ENCODE measurements at places on chromosomes 6 and 20.

DNA sequence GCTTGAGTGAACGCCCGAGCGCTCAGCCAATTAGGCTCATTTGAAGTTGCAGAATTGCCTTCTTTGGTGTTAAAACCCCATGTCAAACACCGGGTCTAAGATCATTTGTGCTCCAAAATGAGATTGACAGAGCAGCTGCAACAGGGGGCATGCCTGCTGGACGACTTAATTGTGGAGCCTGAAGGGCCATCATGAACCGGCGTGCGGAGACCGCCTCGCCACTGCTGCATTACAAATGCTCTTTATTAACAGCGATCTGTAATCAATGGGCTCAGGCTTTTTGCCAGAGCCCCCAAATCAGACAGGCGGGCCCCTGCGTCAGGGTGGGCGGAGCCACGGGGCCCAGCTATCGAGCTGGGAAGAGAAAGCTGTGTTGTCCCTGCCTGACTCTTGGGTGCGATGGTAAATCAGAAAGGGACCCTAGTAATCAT, 183.2 kb downstream of the SIM1 start:
- no peak for DNase-seq

DNA sequence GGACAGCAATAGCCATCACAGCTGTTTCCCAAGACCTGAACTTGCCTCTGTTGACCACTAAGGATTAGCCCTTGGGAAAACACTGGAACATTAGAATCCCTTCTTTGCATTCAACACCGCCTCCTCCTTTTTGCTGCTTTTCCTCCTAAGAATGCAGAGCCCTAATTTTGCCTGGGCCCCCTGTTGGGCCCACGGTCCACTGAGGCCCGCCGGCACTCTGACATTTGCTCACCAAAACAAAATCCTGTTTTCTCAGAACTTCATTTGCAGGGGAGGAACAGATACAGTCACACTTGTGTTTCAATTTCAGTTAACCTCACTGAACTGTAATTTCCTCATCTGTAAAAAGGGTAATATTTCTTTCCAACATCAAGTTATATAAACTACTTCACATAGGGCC, 116.0 kb upstream of the JARID2 start:
- DNase-seq = no peak

GRCh38 chr6:116763048-116763447, 2.5 kb downstream of the FAM162B start:
- DNase-seq = no peak

GRCh38 chr6:5623769-5624168, 362.5 kb downstream of the FARS2 start:
- no peak for DNase-seq

GRCh38 chr6:131894493-131895424, 56.4 kb downstream of the CCN2 start:
- no peak for DNase-seq

DNA sequence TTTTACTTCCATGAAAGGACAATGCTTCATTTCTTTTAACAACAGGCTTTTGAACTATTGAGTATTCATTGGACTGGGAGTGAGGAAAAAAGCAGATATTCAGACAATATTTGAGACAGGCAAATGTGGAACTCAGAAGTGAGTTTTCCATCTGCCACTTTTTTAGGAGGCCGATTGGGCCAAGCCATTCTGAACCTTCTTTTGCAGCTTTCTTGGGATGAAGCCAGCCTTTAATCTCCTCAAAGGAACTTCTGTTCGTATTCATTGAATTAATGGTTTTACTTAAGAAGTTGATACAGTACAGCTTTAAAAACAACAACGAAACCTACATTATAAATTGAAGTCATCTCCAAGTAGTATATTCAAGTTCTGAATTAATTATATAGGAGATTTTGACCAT, 187.1 kb upstream of the RNF217 start:
- DNase-seq = no peak

DNA sequence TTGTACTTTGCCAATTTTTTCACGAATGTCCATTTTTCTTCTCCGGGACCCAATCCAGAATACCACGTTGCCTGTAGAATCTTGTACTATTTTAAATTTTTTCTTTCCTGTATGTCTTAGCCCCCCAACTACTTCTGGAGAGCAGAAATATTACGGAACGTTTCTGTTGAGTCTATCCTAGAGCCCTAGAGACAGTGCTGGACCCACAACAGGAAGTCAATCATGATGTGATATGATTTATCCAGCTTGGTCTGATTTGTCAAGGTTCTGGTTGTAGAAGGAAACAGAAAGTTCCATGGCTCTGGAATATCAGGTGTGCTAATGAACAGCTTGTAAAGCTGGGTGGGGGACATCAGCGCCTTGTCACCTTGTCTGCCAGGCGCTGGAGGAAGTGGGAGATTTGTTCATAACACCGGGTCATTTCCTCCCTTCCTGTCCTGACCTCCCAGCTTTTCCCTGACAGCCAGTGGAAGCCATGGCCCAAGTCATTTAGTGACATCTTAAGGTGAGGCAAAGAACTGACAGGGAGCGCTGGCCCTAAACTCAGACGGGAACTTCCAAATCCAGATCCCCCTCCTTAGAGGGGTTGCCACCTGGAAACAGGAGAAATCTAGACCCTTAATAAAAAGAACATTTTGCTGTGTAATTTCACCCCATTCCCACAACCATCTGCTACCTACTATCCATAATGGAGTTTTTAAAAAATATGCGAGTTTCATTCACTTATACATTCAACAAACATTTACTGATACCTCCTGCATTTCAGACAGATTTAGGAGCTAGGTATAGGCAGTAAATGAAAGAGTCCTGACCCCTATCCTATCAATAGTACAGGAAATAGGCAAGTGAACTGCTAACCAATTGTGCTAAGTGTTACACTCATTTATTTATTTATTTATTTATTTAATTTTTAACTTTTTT, 130.5 kb downstream of the ZFP64 start:
- DNase-seq = no peak

- DNase-seq = no peak
Measured at GRCh38 chr6:152356662-152357061, 280.5 kb downstream of the SYNE1 start.

DNA sequence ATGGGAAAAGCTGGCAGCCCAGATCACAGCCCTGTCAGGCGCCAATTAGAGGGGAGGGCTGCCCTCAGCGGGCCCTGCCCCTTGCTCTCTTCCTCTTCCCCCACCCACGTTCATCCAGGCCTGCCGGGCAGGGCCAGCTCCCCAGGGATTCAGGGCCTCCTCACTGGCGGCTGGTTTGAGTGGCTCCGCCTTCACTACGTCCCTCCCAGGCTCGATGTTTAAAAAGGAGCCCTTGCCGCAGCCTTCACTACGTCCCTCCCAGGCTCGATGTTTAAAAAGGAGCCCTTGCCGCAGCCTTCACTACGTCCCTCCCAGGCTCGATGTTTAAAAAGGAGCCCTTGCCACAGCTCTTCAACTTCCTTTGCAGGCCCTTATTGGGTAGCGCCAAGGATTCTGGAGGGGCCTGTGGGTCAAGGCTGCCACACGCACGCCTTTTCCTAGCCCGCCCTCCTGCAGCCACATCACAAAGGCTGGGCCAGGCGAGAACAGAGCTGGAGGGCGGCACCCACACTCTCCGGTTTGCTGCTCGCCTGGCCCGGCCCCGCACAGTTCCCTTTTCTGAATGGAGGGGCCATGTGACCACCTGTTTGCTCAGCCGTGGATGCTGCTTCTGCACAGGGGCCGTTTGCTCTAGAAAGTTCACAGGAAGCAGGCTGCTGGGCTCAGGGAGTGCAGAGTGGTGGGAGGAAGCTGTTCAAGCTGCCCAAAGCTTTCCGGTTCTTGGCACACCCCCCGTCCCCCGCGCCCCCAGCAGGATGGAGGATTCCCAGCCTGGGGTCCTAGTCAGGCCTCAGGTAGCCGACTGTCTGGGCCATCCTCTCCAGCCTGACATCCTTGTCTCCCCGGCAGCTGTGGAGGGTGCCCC, 1.6 kb downstream of the SLC17A9 start:
- no peak for DNase-seq

DNA sequence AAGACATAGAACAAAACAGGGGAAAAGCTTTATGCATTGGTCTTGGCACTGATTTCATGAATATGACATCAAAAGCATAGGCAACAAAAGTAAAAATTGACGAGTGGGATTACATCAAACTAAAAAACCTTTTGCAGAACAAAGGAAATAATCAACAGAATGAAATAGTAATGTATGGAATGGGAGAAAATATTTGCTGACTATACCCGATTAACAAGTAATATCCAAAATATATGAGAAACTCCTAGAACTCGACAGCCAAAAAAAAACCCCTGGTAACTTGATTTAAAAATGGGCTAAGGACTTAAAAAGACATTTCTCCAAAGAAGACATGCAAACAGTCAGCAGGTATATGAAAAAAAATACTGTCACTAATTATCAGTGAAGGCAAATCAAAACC, 231.7 kb upstream of the MAN1A1 start:
- DNase-seq = no peak

DNA sequence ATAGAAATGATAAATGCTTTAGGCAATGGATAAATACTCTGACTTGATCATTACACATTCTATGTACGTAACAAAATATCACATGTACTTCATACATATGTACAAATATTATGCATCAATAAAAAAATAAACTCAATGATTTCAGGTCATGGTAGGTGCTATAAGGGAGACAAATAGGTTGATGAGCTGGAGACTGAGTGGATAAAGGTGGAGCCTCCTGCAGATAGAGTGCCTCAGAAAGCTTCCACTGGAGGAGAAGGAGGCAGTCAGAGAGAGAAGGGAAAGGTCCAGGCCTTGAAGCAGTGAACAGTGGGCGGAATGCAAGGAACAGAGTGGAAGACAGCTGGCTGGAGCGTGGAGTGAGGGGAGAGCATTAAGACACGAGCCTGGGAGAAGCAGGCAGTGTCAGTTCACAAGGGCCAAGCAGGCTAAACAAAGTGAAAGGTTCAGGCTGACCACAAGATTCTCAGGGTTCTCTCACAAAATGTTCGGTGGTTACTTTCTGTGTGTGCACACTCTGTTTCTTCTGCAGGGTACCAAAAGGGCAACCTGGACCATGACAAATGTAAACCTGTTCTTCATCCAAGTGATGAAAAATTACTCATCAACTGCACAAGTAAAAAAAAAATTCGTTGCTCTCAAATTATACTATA, 55.9 kb upstream of the SEC63 start:
- DNase-seq = no peak

- no peak for DNase-seq
Measured at GRCh38 chr6:122122202-122122601, 277.2 kb upstream of the HSF2 start.

- DNase-seq = no peak
Measured at GRCh38 chr6:18102783-18103509, 19.5 kb downstream of the NHLRC1 start.

GRCh38 chr20:31693987-31694661, 28.5 kb downstream of the BCL2L1 start:
- DNase-seq = no peak

- no peak for DNase-seq
Measured at GRCh38 chr6:43942011-43942442, 172.0 kb downstream of the VEGFA start.

- no peak for DNase-seq
Measured at GRCh38 chr20:36314734-36315544, 8.8 kb downstream of the DLGAP4 start.

DNA sequence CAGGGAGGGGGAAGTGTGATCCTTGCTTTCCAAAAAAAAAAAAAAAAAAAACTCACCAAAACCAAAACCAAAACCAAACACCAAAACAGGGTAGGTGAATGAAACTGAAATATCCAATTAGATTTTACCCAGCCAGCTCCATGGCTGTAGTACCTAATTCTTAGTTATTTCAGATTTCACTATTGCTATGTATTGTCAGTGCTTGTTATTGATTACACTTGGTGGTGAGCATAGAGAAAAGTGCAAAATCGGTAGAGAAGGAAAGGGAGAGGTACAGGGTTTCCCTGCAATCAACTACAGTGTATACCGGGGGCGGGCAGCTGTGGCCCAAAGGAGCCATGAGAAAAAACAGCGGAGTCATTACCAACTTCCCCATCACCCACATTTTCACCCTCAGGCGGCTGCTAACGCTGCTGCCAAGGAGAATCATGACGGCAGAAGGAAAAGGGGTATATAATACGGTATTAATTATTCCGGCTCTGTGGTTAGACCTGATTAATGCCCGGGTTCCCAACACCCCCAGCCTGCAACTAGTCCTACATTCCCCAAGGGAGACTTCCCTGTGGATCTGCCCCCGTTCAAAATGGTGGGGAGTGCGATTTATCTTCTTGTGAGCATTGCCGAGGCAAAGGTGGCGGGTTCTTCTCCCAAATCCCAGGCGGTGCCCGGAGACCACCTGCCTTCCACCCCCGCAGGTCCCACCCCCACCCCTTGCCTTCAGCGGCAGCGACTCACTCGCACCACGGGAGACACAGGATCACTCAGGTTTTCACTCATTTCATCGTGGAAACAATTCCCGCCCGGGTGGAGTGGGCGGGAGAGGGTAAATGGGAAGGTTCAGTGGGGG, at the start of gene C6orf62:
C6orf62 (minus strand) TSS at position 30 of the 847 bp plus-strand sequence. CDS start 486 bp downstream, outside the sequence.
- no peak for DNase-seq

DNA sequence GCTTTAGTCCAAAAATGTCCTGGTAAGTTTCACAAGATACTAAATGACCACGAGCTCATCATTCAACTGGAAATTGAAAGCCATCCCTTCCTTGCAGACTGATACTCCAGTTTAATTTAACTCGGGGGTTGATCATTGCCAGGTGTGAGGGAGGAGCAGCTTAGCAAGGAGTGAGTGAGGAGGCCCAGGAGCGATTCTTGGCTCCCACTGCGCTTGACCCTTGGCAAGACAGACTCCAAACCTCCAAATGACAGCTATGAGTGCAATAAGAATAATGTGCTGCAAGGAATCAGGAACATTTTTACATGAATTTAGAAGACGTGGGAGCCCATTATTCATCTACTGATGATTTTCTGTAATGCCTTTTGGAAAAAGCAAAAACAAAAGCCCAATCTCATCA, 64.9 kb downstream of the LAMA4 start:
- no peak for DNase-seq

DNA sequence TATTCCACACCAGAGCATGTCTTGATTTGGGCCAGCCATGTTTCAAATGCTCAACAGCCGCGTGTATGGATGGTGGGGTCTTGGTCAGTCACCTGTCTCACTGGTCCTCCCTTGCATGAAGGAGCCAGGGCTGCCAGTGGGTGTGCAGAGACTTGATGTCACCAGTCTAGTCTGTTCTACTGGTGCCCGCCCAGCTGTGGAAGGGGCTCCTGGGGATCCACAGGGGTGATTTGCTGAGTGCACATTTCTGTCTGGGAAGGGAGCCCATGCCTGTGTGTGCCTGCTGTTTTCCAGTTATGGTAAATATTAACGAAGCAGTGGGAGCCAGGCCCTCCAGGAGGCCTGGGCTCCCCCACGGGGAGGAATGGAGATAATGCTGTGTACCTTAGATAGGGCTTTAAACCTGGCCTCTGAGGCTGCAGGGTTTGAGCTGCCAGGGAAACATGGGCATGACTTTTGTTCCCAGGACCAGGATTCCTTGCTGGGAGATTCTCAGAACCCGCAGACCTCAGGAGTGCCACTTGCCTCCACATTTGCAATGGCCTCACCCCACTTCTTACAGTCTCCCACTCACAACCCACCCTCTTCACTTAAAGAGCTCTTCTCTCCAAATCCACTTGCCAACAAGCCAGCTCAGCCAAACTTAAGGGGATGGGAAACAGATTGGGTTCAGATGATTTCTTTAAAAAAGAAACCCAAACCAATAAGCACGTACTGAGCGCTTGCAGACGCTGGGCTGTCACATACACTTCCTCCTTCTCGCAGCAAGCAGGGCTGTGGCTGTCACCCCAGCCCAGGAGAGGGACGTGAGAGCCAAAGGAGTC, 54.1 kb downstream of the VEGFA start:
- DNase-seq = no peak

- DNase-seq = no peak
Measured at GRCh38 chr20:41405436-41405835, 38.8 kb upstream of the EMILIN3 start.

GRCh38 chr20:54479138-54479906, 3.9 kb downstream of the DOK5 start:
- no peak for DNase-seq
